ENCODE measurements at places on chromosomes 7 and 10.

DNA sequence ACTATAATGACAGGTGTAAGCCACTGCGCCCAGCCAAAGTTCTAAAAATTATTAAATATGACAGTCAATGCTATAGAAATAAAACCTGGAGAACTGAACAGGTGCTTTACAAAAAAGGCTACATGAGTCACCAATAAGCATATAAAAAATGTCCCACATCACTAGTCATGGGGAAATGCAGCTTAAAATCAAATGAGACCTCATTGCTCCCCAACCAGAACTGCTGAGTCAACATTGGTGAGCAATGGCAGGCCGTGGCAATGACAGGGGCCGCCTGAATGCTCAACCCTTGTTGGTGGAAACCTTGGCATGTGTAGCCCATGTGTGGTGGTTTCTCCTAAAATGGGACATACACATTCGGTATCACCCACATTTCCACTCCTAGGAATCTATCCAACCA lies 352.3 kb upstream of the KLF6 start:
- no peak for DNase-seq

GRCh38 chr7:48304641-48305040 lies 133.4 kb downstream of the ABCA13 start:
- no peak for DNase-seq

GRCh38 chr10:12048547-12048946 lies 5.9 kb upstream of the UPF2 start:
- DNase-seq, result no peak

GRCh38 chr10:104043854-104044253 lies 41.8 kb downstream of the COL17A1 start:
- no peak for DNase-seq

DNA sequence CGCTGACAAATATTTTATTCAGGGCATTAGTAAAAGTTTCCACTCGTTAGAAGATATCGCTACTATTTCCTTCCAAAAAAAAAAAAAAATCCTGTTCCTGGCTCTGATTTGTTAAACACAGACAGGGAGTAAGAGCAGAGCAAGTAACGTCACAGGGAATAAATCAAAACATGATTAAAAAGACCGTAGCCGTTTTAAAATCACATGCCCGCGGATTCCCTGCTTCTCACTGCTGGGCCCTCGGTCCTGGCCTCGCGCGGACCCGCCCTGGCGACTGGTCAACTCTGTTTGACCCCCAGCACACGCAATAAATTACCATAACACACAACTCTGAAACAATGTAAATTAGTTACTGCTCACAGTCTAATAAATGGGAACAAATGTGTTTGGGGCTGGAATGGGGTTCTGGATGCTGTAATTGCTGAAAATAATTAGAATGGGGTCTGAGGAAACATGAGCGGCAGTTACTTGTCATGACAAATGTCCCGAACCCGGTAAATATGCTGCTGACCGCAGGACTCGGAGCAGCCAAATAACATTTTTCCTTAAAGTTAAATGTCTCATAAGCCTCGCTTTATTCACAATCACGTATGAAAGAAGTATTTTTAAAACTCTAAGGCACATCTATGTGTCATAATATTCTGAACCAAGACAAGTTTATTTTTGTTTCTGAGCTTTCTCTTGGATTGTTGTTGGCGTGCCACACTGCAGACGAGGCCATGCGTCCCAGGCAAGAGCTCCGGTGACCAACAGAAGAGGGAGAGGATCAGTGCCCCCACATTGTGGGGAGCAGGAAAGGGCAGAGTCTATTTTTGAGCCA lies 17.9 kb downstream of the EBF3 start:
- no peak for DNase-seq

DNA sequence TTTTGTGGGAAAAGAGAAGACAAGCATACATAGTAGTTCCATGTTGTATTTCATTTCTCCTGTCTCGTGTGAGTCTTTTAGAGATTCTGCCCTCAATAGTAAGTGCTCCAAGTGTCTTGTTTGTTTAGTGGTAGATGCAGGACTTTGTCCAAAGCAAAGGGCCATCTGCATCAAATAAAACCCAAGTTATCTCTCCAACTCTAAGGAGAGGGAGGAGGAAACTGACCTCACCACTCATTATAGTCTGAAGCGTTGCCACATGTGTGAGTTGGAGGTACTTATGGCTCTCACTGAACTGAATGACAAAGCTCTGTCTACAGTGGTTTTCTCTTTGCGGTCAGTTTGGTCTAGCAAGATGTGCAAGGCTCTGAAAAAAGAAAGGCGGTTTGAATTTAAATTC lies 272.6 kb downstream of the DOCK4 start:
- DNase-seq, result no peak

GRCh38 chr7:16203065-16203464 lies 218.3 kb downstream of the CRPPA start:
- no peak for DNase-seq

GRCh38 chr7:100571829-100572116 lies 1.9 kb downstream of the SAP25 start:
- no peak for DNase-seq

DNA sequence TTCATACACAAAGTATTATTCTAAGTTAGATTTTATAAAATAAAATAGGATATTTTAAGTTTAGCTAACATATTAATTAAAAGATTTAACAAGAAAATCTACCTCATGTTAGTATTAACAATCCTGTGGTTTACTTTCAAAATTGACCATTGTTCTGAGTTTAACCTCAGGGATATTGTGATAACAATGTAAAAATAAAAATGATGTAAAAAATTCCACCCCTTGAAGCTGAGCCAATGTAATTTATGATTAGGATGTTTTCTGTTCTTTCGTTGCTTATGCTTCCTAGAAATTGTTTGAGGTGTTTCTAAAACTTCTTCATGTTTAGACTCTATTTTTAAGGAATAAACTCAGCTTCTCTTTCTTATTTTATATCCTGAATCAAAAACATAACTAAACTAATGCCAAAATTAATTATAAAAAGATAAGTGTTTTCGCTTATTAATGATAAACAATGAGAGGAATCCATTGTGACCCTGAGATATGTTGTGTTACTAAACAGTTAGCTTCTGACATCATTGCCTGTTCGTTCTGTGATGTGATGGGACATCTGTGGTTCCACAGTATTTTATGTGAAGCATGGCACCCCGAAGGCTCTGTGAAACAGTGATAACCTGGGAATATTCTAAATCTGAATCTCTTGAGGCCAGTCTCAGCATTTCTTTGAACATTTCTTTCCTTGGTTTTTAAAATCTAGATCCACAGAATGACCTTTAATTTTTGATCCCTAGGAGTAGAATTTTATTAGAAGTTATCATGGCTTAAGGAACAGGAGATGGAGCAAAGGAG lies 340.8 kb downstream of the ARL4A start:
- DNase-seq, result no peak

GRCh38 chr10:32454148-32454547 lies 8.2 kb downstream of the CCDC7 start:
- DNase-seq, result no peak

DNA sequence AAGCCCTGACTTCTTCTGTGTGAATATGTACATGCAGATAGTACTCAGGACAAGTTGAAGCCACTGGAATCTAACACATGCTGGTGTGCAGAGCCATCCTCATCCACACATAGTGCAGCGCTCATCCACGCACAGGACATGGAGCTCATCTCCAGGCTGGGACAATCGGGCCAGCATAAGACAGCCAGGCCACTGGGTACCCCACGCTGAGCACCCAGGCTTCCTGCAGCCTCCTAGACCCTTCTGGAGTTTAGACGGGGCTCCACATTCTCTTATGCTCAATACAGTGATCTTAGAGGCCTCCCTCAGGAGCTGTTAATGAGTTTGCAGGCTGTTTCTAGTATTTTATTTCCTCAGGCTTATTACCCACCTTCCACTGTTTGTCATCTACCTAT lies 238.9 kb downstream of the TNS3 start:
- DNase-seq, result no peak

DNA sequence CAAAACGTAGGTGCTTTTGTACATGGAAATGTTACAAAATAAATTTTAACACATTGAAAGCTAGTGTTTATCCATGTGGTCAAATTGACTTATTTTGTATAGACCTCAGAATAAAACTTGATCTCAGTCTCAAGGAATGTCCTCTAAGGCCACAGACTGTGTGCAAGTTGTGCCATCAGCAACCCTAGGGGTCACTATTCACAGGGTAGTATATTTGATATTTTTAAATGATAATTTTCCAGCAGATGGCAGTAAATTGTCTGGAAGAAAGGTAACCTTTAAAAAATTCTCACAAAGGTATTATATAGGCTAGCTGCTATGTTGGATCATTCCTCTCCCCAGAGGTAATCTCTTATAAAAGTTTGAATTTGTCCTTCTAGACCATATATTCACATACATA lies 12.9 kb upstream of the SNX10 start:
- no peak for DNase-seq

DNA sequence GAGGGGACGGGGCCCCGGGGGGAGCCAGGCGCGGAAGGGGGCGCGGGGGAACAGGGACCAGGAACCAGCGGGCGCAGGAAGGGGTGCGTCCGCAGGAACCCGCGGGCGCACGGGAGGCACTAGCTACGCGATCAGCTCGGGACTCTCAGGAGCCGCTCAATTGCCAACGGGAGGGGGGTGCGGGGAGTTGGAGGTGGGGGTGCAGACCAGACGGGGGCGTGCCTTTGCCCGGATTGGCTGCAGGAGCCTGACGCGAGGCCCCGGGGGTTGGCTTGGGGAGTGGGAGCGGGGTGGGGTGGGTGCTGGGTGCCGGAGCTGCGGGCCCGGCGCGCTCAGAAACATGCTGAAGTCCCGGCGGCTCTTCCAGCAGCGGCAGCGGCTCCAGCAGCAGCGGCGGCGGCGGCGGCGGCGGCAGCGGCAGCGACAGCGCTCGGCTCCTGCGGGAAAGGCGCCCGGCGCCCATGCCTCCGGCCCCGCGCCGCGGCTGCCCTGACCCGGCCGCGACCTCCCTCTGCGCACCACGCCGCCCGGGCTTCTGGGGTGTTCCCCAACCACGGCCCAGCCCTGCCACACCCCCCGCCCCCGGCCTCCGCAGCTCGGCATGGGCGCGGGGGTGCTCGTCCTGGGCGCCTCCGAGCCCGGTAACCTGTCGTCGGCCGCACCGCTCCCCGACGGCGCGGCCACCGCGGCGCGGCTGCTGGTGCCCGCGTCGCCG lies at the start of gene ADRB1:
Gene ADRB1 (plus strand): TSS at position 335 of the 715 bp plus-strand sequence. CDS start 267 bp downstream, at position 602.
- DNase-seq, result no peak

DNA sequence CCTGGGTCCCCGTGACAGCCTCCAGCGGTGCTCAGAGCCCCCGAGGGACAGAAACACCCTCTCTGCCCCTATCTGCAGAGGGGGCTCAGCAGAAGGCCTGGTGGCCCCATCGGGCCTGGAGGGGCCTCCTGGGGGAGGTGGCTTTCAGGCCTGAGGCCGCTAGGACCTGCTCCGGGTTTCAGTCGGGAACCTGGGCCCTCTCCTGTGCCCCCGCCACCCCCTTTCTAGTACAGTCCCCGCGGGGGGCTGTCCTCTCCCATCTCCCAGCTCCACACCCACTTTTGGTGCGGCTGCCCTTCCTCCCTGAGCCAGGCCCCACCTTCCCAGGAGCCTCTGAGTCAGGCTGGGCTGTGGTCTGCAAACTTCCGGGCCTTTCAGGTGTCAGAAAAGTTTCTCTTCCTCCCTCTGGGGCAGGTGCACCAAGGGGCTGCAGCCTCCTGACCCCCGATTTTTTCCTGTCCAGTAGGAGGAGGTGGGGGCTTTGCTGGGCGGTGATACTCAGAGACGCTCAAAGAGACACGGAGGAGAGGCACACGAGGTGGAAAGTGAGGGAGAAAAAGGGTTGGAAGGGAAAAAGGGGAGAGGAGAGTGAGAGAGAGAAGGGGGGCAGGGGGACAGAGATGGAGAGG lies 692 bp downstream of the CARD11 start:
- DNase-seq, result peak; percentile 47

DNA sequence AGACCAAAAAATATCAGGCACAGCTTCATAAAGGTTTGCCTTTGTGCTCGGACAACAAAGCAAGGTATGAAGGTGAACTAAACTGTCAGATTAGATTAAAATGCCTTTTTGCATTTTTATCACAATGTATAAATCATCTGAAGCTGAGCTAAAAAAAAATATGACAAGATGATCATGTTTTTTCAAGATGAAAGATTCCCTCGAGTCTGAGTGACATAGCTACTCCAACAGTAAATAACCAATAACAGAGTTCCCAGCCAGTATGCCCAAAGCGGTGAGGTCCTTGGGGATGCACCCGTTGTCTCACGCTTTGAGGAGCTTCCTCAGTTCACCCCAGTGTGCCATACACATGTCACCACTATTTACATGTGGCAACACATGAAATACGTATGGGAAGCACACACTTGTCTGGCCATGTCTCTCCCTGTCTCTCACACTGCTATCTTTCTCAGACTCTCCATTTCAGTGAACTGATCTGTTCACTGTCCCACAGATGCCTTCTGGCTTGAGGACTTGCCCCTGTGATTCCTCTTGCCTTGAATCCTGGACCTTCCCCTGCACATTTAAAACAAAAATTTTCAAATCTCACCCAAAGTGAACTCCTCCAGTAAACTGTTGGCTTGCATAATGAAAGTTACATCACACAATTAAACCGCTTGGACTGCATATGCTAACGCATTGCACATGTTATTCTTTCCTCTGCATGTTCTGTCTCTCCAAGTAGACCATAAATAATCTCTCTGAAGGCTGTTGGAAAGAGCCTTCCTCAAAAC lies 2.6 kb upstream of the PIK3CG start:
- no peak for DNase-seq

DNA sequence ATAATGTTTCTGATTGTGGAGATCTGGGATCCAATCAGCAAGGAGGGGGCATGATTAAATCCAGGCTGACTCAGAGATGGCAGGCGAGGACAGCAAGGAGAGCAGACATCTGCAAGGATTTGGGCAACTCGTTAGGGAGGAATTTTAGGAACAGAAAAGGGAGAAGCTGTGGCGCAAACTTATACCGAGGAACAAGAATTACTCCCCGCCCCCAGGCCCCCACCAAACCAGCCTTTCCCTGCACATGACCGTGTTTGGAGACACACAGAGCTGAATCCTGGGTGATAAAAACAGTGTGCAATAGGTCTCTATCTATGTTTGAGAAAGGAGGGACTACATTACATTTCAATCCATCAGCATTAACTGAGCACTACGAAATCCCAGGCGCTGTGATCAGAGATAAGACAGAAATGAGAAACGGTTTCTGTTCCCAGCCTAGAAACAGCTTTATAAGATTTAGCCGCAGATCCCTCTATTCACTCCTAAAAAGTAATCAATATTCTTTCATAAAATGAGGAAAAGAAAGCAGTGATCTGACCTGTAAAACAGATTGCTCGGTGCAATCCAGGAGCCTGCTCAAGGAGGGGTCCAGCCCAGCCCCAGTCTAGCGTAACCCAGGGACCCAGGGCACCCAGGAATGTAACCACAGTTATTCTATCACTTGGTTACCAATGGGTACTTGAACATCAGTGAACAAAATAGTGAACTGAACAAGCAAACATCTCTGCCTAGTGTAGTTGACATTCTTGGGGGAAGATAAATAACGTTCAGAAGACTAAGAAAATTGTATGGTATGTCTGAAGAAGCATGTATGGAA lies 37.2 kb upstream of the RAPGEF5 start:
- DNase-seq, result no peak
